ENCODE measurements at places on chromosomes 3 and 15. TPM values are rescaled to one million over a fixed set of nuclear protein-coding genes. Genes with fewer than 3 reads are reported as not detected.

DNA sequence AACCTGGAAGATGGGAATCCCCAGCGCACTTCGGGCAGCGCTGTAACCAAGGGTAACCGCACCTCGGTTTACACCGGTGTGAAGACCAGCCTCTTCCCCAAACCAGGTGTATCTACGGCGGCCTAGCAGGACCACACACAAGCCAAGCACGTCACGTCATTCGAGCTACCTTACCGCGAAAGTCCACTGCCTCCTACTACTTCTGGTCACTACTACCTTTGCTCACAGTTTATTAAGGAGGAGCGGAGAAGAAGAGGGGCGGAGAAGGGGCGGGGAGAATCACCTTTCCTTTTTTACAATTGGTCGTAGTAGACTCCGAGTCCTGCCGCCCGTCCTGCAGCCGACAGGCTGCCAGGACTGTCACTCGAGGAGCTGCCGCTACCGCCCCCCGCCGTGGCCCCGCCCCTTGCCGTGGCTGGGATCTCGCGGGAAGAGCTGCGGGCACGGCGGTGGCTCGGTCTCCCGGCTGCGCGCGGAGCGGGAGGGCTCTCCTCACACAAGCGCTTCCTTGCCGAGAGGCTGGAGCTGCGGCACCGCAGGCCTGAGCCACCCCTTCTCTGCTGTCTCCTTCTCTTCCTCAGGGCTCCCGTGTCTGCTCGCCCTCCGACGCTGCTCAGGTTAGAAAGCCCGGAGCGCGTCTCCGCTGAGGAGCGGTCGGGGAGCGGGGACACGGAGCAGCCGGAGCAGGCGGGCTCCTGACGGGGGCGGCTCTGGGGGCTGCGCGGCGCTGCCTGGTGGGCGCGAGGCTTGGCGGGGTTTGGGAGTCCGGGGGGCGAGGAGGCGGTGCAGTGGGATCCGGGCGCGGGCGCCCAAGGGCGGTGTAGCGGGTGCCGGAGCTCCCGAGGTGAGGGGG is at the start of gene GLCE:
GLCE (plus strand) TSS at position 495 of the 853 bp plus-strand sequence. CDS start 95,172 bp downstream, outside the sequence.
- no peaks in the 10 kb centered on the region for H3K27me3 ChIP-seq
- H3K4me3 ChIP-seq, result peak within 1 kb of the TSS; percentile 69
- peak within 1 kb of the TSS; percentile 34 for H3K27ac ChIP-seq
- peaks cover 15% of the 10 kb centered on the region for H3K4me1 ChIP-seq
- no peaks in the 10 kb centered on the region for H3K36me3 ChIP-seq

DNA sequence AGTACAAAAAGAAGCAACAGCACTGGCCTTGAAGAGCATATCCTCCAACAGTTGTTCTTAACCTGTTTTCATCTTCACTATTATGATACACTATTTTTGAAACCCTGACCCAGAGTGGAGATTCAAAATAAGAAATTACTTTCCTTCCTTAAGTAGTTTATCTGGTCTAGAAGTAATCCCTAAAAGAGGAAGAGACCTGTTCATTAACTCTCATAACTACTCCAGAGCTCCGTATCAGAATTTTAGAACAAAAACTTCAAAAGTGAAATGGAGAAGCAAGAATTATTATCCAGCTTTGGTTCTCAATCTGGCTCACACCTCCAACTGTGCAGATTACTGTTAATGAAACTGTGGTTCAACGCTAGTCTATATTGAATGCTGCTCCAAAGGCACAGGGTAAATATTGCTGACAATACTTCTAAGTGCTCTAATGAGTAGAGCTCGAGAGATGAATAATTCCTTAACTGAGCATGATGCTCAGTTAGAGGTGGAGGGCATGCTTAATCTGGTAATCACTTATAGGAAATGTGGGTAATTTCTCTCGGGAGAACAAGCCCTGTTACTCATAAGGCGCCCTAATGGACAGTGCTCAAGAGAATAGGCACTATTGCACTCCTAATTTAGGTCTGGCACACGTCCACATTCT is 5.2 kb downstream of the LCMT2 start:
- DNase-seq, result no peak
- H3K4me1 ChIP-seq, result peaks cover 14% of the 10 kb centered on the region
- no peaks in the 10 kb centered on the region for H3K27me3 ChIP-seq
- no peak overlapping the region for H3K4me3 ChIP-seq
- H3K27ac ChIP-seq, result no peak overlapping the region
- H3K36me3 ChIP-seq, result peaks cover 3% of the 10 kb centered on the region

- peaks cover 12% of the 10 kb centered on the region for H3K4me1 ChIP-seq
- no peak overlapping the region for H3K27ac ChIP-seq
- no peak for DNase-seq
Measured at GRCh38 chr3:52487050-52487787, 7.9 kb upstream of the STAB1 start.

DNA sequence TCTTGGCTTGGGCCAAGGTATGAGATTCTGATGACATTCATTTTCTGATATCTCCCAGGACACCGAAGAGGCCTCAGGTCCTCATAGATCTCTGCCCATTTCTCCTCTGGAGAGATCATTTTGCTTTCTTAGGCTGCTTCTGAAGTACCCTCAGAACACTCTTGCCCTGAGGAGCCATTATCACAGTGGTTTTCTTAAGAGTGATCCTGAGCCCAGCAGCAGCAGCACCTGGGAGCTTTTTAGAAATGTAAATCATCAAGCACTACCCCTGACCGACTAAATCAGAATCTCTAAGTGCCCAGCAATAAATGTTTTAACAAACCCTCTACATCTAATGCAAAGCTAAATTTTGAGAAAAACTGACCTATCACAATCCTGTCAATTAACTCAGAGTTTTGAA is 40.6 kb upstream of the SLC9A9 start:
- H3K4me3 ChIP-seq, result no peak overlapping the region
- H3K4me1 ChIP-seq, result no peaks in the 10 kb centered on the region
- no peaks in the 10 kb centered on the region for H3K27me3 ChIP-seq
- H3K36me3 ChIP-seq, result no peaks in the 10 kb centered on the region

DNA sequence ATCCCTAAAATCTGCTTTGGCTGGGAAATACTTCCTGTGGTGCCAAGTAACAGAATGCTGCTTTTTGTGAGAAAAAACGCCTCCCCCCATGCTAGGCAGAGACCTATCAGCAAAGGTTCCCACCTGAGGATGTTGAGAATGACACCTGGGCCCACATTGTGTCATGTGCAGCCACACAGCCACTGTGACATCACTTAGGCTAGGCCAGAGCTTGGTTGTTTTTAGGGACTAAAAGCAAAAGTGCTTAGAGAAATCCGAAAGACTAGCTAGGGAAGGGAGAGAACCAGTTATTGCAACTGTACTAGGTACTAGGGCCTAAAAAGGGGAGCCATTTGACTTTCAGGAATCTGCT is 6.2 kb downstream of the ZDHHC3 start:
- H3K4me3 ChIP-seq, result no peak overlapping the region
- DNase-seq, result peak; percentile 40
- no peaks in the 10 kb centered on the region for H3K27me3 ChIP-seq

DNA sequence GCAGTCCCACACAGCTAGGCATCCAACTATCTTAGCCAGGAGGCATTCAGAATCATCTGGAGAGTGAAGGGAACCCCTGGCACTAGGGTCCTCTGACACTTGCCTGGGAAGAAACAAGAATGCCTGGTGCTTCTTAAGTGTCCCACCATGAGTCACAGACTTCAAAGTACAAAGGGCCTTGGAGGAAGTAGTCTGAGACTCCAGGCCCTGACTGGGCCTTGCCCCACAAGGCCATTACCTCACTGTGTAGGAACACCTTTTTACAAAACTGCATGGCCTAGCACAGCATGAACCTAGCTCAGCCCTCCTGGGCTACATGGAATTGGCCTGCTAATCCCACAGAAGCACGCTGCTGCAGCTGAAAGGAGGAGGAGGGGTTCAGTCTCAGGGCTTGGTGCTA is 104.5 kb upstream of the SLCO2A1 start:
- H3K36me3 ChIP-seq, result no peaks in the 10 kb centered on the region
- no peak for DNase-seq
- no peaks in the 10 kb centered on the region for H3K4me1 ChIP-seq
- H3K27ac ChIP-seq, result no peak overlapping the region
- H3K27me3 ChIP-seq, result no peaks in the 10 kb centered on the region
- no peak overlapping the region for H3K4me3 ChIP-seq

DNA sequence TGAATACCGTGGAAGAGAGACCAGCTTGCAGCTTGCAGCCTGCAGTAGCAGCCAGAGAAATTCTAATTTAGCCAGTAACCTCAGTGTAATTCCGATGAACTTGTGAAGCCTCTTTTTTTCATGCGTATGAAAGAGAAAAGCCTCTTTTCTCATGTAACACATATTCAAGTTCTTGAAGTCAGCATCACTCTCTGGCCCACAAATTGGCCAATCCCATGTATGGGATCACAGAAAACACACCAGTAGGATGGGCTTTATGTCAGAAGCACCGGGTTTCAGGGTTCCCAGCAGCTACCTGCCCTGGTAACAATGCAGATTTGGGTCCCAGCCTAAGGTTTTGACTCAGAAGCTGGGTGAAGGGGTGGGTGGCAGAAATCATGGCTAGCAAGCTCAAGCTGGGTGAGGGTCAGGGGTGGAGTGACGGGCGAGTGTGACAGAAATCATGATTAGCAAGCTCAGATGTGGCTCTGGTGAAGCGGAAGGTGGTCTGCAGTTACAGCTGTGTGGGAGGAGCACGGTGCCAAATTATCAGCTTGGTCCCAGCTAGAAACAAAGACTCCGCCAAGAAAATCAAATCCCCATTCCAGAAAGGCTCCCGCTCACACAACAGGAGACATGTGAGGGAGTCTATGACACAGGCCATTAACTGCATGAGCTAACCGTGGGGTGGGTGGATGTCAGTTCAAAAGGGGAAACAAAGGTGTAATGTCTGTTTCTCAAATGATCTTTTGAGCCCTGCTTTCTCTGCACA is 86.6 kb downstream of the SNRK start:
- no peaks in the 10 kb centered on the region for H3K36me3 ChIP-seq
- H3K27me3 ChIP-seq, result no peaks in the 10 kb centered on the region
- no peak overlapping the region for H3K4me3 ChIP-seq

GRCh38 chr3:184132945-184133344 is 2.2 kb upstream of the EIF2B5 start:
- no peak overlapping the region for H3K27ac ChIP-seq
- no peak for DNase-seq
- peaks cover 18% of the 10 kb centered on the region for H3K4me1 ChIP-seq
- H3K36me3 ChIP-seq, result no peaks in the 10 kb centered on the region
- no peak overlapping the region for H3K4me3 ChIP-seq
- no peaks in the 10 kb centered on the region for H3K27me3 ChIP-seq

The COMMD4 gene
- 38.8 TPM for total RNA-seq
